ENCODE measurements at places on chromosomes 1 and 21.

DNA sequence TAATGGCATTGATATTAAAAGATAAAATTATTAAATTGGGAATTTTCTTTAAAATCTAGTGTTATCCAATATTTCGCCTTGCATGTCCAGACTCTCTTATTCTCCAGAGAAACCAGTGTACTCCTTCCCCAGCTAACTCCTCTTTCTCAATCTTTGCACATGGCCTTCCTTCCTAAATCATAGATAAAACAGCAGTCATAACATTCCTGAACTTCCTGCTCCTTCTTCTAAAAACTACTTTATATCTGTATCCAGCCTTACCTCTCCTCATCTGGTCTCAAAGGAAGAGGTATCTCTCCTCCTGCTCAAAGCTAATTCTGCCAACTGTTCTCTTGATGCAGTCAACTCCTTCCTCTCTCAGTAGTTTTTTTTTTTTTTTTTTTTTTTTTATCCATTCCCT lies 39.5 kb upstream of the NEK7 start:
- DNase-seq = no peak

- no peak for DNase-seq
Measured at GRCh38 chr1:231411036-231411531, 11.0 kb downstream of the EGLN1 start.

DNA sequence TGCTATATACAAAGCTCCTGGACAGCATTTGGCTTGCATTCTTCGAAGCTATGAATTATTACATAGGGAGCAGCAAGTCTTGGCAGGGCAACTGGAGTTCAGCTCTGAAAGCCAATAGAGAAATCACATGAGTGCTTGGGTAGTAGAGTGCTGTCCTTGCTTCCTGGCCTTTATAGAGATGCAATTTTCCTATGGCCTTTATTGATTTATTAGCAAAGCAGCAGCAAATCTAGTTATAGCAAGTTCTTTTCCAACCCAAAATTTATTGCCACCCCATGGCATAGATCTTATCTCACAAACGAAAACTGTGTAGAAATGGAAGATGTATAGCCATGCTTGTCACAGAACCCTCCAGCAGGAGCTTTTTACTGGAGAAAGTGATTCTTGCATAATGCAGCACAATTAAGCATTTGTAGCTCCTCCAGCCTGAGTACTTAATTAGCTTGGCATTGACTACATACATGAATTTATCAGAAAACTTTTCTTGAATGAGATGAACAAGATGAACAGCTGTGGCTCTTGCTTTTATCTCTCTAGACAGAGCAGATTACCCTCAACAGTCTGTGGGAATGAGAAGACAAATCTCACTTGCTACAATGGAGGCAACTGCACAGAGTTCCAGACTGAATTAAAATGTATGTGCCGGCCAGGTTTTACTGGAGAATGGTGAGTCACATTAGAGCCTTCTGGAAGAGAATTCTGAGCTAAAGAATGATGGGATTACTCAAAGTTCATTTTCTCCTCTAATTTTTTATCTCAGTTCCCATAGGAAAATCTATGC lies 170.1 kb downstream of the CRB1 start:
- DNase-seq = no peak

- DNase-seq = no peak
Measured at GRCh38 chr1:53121319-53122172, 20.9 kb downstream of the SLC1A7 start.
